Naive thymus-derived CD8-positive, alpha-beta T cell (primary cell): ENCODE measurements at places on chromosomes 5 and 9. TPM values are rescaled to one million over a fixed set of nuclear protein-coding genes. Genes with fewer than 3 reads are reported as not detected.

GRCh38 chr5:28473531-28474107 is 1435.2 kb upstream of the CDH9 start:
- no peak for DNase-seq

DNA sequence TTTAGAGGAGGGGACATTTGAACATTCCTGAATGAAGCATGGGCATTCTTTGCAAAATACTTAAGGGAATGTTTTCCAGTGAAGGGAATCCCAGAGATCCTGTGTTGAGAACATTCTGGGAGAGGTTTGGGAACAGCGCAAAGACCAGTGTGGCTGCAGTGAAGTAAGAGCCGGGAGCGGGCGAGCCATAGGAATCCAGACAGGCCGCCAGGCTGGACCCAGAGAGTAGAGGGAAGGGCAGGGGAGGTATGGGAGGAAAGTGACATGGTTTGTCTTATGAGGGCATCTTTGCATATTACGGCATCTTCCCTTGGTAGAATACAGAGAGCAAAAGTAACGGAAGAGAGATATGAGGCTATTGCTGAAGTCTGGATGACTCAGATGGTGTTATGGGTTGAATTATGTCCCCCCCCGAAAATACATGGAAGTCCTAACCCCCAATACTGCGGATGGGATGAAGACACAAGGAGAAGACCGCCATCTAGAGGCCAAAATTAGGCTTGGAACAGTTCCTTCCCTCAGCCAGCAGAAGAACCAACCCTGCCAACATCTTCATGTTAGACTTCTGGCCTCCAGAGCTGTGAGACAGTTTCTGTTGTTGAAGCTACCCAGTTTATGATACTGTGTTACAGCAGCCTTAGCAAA is 268.2 kb downstream of the MAST4 start:
- peak; percentile 3 for DNase-seq

DNA sequence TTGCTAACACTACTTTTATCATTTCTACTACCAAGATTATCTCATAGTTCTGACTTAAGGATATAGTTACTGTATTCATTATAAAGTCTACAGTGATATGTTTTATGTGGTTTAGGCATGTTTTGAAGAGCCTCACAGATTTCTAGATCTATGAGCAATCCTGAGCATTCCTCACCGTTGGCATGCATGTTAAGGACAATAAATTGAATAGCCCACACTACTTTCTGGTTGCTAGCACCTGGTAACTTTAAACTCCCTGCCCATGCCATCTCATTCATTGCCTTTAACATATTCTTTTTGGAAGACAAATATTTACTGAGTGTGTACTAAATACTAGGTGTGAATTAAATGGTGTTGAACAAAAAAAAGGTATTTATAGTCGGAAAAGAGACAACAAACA is 868.1 kb upstream of the CDH9 start:
- no peak for DNase-seq

DNA sequence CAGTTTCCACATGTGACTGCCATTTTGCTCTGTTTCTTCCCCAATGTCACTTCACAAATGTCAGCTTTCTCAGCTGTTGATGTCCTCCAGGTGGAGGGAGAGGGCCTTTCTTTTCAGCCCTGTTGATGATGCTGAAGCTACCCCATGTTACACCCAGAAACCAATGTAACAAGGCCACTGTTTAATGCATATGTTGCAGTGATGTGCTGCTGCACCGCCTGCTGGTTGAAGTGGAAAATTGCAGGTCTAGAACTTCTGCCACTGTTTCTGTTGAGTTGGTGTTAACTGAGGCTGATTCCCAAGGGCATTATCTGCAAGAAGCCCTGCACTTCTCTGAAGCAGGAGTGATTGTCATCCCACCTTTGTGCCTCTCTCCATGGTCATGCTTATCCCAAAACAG is 428.4 kb downstream of the KDM4C start:
- DNase-seq: no peak

DNA sequence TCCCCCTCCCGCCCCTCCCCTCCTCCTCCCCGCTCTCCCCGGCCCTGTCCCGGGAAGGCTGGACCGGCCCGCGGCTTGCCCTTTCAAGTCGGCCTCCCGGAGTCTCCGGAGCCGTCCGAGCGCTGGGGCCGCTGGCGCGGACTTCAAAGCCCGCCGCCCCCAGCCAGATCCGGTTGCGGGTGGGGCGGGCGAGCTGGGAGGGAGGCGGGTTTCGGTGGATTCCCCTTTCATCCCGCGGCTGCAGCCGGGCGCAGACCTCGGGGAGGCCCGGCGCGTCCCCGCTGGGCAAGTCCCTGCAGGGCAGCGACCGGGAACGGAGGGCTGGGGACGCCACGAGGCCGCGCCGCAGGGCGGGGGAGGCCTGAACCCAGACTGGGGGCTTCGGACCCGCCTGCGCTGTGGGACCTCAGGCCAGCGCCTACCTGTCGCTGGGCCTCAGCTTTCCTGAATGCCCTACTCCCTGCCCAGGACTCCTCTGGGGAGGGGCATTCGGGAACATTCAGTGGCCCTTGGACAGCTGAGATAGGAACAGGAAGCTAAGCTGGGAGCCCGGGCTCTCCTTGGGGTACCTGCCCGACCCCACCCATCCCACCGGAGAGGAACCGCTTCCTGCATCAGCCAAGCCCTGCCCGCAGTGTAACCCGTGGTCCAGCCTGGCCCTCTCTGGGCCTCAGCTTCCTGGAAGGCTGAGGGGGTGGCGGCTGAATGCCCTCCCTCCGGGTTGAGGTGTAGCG is 23.4 kb downstream of the C9orf50 start:
- DNase-seq: no peak

DNA sequence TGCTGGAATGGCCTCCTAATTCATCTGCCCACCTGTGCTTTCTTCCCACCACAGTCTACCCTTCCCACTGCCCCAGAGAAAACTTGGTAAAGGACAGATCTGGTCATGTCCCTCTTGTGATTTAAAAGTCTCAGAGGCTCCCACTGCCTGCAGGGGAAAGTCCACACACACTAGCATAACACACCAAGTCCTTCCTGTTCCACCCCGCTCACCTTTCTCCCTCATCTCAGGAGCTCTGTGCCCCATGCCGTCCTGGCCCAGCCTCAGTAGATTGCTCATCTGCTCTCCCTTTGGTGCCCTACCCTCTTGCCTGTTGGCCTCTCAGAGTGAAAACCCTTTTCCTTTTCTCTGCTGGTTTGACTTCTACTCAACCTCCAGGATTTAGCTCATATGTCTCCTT is 111.4 kb upstream of the MAP3K1 start:
- no peak for DNase-seq

GRCh38 chr5:91189480-91190313 is 193.4 kb downstream of the ARRDC3 start:
- no peak for DNase-seq

DNA sequence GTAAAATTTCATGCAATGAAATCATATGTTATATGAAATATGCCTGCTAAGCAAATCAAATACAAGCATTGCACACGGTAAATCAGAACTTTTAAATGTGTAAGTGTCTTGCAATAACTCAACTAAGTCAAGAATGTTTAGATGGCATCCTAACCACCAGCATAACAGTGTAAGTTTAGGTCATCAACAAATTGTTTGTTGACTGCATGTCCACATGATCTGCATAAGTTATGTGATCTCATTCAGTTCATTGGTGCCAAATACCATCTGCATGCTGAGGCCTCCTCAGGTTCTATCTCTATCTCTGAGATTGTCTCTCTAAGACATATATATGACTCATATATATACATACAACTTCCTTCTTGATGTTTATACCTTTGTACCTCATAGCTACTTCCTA is 159.6 kb upstream of the STK32A start:
- no peak for DNase-seq

GRCh38 chr5:25862276-25862675 is 1176.1 kb downstream of the CDH9 start:
- DNase-seq: no peak

DNA sequence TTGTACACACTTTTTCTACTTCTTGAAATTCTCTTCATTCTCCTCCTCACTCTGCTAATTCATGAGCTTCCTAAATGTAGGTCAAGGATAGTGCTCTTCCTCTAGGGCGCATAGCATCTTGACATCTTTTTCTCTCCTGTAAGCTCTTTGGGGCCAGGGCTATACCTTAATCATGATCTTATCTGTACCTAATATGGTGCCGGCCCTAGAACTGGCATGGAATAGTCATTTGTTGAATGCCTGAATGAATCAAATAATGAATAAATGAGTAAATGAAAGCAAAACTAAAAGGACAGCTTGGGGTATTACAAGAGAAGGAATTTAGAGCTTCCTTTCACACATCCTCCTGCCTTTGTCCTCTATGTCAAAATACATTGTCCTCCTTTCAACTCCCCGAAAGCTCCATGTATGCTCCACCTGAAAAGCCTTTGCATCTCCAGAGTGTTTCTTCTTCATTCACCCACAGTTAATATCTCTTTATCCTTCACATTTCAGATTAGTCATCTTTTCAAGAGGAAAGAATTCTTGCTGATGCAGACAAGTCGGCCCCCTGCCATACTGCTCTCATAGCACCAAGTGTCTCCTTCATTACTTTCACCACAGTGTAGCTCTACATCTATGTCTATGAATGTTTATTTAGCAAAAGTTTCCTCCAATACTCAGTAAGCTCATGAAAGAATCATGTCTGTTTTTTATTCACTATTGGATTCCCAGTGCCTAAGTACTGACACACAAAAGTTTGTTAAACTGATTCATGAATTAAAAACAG is 16.4 kb upstream of the PPP2R2B start:
- no peak for DNase-seq

- no peak for DNase-seq
Observed at GRCh38 chr9:138072161-138072842, 194.7 kb downstream of the CACNA1B start.

DNA sequence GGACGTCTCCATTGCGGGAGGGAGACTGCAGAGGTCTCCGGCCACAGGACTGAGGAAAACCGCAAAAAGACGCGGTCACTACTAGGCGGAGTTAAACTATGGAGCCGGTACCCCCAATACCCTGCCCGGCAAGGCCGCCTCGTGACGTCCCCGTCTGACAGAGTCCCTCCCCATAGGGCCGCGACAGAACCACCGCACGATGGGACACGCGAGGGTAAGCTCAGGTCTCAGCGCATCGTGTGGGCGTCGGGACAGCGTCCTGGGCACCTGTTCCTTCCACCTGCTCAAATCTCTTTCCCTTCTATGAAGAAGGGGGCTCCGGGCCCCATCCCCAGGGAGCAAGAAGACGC is 35.2 kb upstream of the GLDC start:
- DNase-seq: peak; percentile 40

DNA sequence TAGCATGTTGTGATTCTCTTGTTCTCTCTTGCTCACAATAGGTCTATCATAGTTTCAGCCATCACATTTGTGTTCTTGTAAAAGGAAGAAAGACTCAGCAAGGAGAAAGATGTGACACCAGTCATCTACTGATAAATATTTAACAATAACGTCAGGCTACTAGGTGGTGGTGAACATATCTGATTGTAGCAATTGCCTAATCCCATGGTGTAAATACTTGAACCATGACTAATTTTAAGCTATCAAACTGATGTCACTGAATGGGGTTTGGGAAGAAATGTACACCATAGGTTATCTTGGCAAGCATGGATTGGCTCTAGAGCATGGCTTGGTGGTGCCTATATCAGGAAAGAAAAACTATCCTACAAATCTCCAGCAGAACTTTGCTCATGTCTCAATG is 16.6 kb downstream of the DMRTA1 start:
- no peak for DNase-seq

GRCh38 chr5:83285661-83286398 is 185.7 kb upstream of the VCAN start:
- no peak for DNase-seq

- no peak for DNase-seq
Observed at GRCh38 chr5:42321785-42322184, 101.5 kb upstream of the GHR start.

GRCh38 chr5:6321078-6321477 is 57.3 kb downstream of the MED10 start:
- no peak for DNase-seq

GRCh38 chr9:17019398-17019797 is 115.4 kb upstream of the CNTLN start:
- DNase-seq: no peak

GRCh38 chr9:77598524-77598923 is 49.6 kb downstream of the GNA14 start:
- DNase-seq: no peak

DNA sequence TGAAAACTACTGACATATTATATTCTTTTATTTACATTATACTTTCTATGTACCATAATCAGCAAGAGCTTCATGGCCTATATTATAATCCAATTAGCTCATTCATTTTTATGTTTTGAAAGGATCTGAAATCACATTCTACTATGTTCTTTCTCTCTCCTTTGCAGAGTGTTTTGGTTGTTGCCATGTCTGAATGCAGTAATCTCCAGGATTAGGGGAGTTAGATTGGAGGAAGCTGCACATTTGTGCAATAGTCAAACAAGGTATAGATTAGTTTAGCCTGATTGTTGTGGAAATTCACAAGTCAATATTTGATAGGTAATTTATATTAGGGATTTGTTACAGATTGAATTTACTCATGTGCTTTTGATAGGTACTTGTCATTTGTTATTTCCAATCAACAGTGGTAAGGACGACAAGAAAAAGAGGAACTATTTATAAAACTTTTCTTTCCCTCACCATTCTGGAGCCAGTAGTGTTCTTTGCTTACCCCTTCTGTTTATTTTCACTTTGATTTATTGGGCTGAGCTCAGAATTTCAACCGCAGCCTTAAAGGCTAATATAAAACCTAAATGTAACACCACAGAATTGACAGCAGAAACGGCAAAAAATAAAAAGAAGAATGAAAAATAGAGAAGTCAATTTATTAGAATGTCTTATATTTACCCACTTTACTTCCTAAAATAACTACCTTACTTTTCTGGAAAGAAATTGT is 597.0 kb downstream of the CHSY3 start:
- no peak for DNase-seq

DNA sequence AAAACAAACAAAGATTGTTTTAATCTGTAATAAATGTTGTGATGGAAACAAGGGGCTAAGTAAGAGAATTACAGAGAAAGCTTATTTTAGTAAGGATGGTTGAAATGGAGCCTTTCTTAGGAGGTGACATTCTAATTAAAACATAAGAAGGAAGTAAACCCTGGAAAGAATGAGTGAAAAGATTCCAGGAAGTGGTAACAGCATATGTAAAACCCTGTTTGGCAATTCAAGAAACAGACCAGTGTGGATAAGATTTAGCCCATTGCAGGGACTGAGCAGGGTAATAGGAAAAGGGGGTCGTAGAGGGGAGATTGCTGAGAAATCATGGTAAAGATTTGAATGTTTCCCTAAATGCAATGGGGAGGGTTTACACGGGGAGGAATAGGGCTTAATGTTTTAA is 21.6 kb upstream of the PIP5K1B start:
- DNase-seq: no peak

GRCh38 chr5:68230285-68230684 is 14.7 kb downstream of the PIK3R1 start:
- no peak for DNase-seq

- DNase-seq: no peak
Observed at GRCh38 chr9:132697230-132697629, 27.0 kb downstream of the GTF3C4 start.

The PCDHGB3 gene
- total RNA-seq: 0.55 TPM

The IDNK gene
- total RNA-seq: 12.6 TPM

The TXNDC8 gene
- not detected for total RNA-seq

The ACTBL2 gene
- not detected for total RNA-seq

The RNF183 gene
- total RNA-seq: 0.23 TPM

The ZNF608 gene
- total RNA-seq: 0.47 TPM

The BTNL9 gene
- 0.42 TPM for total RNA-seq

The CEMIP2 gene
- total RNA-seq: 67.5 TPM

The DNAJA1 gene
- total RNA-seq: 70.7 TPM

The NUTM2G gene
- not detected for total RNA-seq

The ZNF879 gene
- 23.5 TPM for total RNA-seq

The LHX2 gene
- not detected for total RNA-seq

The TLN1 gene
- 204 TPM for total RNA-seq

The CNOT8 gene
- 112 TPM for total RNA-seq

The PCDHB8 gene
- not detected for total RNA-seq
